Omental fat pad (tissue), 4 donors: ENCODE measurements at places on chromosomes 12 and 14. TPM values are rescaled to one million over a fixed set of nuclear protein-coding genes. Genes with fewer than 3 reads are reported as not detected.

Gene GPR132
- total RNA-seq, result 7.7 TPM

Gene TGM1
- 114 TPM for total RNA-seq

Gene SYNE3
- 46.9 TPM for total RNA-seq

Gene P2RX2
- 0.74 TPM for total RNA-seq

Gene FCF1
- total RNA-seq, result 23.0 TPM

Gene ACSM4
- total RNA-seq, result not detected
